ENCODE measurements at places on chromosomes 7 and 10.

- no peak for DNase-seq
These were observed 25.0 kb downstream of the RGS10 start for GRCh38 chr10:119517235-119518141.

DNA sequence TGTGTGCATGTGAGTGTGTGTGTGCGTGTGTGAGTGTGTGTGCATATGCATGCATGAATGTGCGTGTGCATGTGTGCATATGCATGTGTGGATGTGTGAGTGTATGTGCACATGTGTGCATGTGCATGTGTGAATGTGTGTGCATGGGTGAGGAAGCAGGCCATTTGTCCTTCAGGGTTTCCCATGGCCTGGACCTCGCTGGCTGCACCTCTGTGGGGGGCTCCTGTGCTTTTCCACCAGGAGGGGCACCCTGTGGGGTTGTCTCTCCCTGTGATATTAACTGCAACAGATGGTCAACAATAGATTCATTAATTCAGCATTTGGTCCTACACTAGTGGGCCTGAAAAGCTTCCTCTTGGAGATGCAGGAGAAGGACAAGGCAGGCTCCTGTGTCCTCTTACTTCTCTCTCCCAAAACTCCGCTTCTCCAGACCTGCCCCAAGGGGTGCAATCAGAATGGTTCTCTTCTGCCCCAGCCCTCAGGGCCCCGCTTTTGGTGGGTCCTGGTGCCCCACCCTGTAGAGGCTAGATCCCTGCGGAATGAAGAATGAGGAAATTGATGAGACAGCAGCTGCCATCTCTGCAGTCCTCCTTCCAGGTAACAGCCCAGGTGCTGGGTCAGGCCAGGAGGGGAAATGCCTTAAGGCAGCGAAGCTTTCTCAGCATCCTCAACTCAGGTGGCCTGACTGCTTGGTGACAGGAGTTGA is 41.5 kb upstream of the NUB1 start:
- DNase-seq = no peak

DNA sequence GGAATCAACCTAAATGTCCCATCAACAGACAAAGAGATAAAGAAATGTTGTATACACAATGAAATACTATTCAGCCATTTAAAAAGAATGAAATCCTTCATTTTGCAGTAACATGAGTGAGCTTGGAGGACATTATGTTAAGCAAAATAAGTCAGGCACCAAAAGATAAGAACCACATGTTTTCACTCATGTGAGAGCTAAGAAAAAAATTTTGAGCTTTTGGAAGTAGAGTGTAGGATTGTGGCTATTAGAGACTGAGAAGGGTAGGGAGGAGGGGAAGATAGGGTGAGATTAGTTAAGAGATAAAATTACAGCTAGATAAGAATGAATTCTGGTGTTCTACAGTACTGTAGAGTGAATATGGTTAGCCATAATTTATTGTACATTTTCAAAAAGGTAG is 8.3 kb upstream of the YAE1 start:
- no peak for DNase-seq

DNA sequence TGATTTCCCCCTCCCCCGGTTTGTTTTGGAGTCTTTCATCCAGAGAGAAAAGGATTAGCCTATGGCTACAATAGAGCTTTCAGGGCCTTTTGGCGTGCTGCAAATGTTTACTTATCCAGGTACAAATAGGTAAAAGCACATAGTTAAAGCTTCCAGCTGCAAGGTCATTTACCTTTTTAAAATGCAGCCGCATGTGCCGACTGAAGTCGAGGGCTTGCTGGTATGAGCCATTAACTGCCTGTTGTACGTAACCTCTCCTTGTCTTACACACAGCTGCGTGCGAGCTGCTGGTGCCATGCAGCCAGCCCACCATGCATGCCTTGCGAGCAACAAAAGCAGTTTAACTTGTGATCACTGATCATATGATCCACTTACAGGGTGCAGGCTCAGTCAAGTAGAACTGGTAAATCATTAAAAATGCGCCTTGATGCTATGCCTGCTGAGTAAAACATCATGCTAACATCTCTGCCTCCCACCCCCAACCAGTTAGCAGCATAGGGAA is 866.4 kb downstream of the LRMDA start:
- DNase-seq = peak; percentile 82

GRCh38 chr10:33344676-33345075 is 10.2 kb upstream of the NRP1 start:
- no peak for DNase-seq

DNA sequence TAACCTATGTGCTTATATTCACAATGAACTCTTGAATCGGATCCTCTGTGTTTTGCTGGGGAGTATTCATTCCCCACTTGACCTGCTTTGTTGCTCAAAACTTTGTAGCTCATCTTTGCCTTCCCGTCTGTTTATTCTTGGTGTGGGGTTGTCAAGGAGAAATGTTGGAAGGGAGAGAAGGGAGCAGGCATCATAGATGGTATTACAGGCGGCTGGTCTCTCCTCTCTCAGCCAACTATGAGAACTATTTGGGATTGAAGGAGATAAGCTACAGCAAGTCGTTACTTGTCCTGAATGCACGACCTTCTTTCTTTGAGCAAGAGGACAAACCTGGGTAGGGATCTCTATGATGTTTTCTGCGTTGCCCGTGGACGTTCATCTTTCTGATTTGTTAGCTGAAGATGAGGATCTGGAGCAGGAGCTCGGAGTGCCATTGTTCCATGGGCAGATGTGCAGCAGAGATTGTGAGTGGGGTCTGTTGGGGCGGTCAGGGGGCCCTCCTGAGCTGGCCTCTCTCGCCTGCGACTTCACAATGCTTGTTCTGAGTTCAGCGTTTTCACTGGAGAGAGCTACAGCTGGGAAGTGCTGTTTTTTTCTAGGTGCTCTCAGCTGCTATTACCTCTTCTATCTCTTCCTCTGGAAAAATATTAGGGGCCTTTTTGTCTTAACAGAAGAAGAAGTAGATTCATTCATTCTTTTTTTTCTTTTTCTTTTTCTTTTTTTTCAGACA is 126.9 kb upstream of the KLF6 start:
- no peak for DNase-seq

DNA sequence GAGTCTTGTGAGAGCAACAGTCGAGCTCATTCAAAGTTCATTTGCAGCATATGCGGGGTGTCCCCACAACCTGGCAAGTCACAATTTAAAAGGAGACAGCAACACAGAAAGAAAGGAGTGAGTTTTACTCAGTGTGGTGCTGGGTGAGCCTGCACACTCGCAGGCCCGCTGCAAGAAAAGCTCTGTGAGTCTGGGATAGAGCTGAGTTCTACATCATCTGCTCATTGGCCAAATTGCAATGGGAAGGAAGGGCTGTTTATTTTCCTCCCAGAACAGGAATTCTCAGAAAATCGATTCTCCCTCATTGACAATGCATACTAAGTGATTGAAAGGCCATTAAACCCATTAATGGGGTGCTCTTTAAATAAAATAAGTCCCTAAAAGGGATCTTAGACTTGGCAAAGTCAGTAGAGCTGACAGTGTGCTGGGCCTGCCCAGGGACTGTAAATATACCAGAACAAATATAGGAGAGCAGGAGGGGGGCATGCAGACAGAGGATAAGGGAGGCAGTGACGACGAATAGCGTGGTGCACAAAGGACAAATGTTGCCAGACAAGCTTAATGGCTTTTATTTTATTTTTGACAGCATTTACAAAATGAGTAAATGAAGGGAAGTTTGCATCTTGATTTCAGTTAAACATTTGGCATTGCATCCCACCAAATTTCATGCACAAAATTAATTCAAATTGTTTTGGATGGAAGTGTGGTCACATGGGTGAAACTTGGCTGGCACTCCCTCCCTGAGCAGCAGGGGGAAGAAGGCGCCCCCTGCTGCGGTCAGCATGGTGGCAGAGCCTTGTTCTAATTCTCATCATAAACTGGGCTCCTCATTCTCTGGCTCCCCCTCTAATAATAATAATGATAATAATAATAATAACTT is 215.7 kb downstream of the SNX10 start:
- DNase-seq = no peak

DNA sequence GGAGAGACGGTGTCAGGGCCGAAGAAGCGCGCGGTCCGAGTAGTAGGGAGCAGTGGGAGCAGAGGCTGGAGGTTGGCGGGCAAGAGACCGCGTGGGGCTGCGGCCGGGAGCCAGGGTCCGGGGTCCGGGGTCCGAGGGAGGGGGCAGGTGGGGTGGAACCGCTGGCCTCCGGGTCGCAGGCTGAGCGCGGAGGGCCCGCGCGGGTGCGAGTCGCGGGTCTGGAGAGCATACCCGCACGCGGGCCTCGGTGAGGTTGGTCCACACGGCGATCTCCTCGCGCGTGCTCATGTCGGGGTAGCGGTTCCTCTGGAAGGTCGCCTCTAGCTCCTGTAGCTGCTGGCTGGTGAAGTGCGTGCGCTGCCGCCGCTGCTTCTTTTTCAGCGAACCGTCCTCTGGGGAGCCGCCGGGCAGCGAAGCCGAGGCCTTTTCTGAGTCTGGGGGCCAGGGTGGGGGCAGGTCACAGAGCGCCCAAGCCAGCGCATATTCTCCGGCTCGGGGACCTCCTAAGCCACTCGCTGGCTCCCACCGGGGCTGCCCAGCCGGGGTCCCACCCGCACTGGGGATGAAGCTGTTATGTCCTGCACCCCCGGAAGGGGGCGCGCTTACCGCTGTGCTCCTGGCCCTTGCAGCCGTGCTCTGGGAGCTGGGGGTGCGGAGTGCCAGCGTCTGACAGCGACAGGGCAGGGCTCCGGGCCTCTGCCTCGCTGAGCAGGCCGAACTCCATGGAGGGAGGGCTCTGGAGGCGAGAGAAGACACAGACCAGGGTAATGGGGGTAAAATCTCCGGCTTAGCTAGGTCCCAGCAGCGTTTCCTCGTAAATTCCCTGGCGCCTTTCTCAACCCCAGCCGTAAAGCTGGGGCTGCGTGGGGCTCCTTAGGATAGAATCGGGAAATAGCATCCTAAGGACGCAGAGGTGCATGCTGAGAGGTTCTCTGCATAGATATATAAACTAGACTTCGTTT is 5.5 kb downstream of the ELOVL3 start:
- peak; percentile 5 for DNase-seq

DNA sequence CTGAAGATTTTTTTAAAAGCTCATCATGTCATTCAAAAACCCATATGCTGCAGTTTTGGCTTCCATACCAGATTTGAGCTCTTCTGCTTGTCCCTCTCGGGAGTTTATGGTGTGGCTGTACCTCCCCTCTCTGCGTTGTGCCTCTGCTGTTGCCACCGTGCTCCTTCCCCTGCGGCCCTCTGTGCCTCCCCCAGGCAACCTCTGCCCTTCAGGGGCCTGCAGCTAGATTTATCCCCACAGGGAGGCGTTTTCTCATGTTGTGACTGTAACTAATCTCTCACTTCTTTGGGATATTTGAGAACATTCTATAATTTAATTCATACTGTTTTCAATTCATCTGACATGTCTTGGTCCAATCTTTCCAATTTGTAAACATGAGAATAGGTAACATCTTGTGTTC is 52.7 kb downstream of the TASOR2 start:
- no peak for DNase-seq

DNA sequence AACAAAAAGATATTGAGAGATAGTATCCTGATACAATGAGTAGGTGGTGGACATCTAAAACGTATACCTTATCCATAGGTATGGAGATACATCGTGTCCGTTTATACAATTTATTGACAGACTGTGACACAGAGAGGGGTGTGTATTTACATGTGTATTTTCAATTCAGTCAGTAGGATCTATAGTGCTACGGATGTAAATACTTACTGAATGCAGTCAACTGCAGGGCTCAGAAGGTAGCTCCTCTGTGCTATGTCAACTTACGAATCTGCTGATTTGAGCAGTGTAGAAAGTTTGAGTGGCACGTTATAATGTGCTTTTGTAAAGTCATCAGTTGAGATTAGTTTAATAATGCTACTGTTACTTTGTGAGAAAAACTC is 626 bp downstream of the ZNF804B start:
- DNase-seq = no peak

GRCh38 chr7:31761646-31762045 is 74.6 kb downstream of the PPP1R17 start:
- DNase-seq = no peak

- peak; percentile 1 for DNase-seq
These were observed 186.7 kb upstream of the HGF start for GRCh38 chr7:81956520-81956919.

- no peak for DNase-seq
These were observed 12.6 kb downstream of the GPR146 start for GRCh38 chr7:1056785-1057410.

DNA sequence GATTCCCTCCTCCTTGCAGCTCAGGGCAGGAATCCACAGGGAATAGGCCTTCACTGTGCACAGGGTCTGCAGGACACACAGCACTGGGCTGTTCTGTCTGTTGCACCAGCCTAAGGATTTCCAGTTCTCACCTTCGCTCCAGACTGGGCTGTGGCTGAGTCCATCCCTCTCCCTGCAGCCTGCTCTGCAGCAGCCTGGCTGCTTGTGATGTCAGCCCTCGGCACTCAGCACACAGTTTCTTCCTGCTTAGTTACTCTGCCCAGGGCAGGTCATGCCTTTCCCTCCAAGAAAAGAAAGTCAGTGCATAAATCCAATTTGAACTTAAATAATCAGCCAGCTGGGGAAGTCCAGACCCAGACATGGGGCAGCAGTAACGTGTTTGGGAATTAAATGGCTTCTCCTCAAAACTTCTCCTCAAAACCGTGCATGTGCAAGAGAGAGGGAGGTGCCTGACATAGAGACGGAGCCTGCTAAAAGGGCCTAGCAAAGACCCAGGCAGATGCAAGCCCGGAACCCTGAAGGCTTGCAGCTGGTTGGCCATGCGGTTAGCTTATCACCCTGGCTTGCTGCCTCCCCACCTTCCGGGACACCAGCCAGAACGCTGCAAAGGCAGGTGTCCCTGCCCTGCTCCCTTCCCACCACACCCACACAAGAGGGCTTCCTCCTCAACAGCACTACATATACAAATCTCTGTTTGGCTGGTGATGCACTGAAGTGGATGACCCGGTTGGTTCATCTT is 10.9 kb upstream of the GDF2 start:
- no peak for DNase-seq

DNA sequence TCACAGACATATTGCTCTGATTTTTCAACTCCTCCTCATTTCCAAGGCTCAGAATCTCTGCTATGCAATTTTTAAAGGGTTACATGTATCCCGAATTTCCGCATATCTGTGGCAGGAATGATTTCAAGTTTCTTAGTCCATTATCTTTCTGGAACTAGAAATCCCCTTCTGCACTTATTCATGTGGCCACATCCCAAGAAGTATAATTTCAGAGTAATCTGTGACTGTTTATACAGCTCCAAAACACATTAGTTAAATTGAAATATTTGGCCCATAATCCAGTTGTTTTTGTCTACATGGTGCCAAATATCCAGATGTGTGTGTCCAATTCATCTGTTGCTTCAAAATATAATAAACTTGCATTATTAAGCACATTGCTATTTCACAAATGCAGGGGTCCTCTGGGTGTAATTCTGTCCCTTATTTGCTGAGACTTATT is 271.2 kb downstream of the ARHGAP12 start:
- DNase-seq = no peak

DNA sequence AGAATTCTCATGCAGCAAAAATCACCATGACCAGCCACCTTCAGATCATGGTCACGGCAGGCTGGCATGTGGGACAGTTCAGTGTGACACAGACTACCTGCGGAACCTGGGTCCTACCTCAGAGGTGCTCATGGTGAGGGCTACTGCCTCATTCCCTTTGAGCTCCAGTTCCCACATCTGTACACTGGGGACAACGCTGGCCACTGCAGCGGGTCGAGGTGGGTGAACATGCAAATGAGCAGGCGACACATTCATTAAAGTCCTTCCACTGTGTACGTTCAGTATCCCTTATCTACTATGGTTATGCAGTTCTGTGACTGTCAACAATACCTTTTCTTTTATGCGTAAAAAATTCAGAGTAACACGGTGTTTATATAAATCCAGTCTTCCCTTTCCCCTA is 218.7 kb upstream of the AOAH start:
- DNase-seq = no peak

GRCh38 chr7:55260171-55260570 is 105.0 kb upstream of the LANCL2 start:
- DNase-seq = no peak

- no peak for DNase-seq
These were observed 276.1 kb upstream of the NEBL start for GRCh38 chr10:21172930-21173801.

All from NCI-H187 (cell line).